LNCaP clone FGC (cell line): ENCODE measurements at places on chromosomes 12 and 14.

DNA sequence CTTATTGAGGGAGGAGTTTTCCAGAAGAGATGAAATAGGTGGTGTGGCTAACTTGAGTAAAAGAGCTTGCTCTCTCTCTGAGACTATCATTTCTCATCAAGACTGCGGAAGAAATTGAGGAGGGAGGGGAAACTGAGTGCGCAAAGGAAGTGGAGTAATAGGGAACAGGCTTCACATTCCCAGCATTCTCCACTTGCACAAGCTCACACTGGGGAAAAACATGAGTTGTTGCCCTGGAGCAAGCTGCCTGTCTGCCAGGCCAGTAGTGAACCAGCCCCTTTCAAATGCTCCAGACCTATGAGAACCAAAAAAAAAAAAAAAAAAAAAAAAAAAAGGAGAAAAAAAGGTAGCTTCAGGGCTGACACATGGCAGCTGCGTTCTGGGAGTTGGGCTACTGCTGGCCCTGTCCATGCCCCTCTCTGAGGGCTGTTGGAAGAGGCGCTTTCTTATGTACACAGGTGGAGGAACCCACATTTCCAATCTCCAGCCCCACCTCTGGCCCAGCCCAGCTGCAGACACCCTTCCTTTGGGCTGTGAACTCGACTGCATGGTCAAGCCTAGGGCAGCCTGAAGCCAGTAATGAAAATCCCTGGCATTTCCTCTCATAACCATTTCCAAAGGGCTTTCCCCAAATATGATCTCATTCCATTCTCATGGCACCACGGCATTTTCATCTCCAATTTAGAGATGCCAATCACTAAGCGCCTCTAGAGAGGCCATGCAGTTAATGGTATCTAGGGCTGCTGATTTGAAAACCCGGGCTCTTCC lies 32.5 kb upstream of the EMP1 start:
- DNase-seq: no peak

GRCh38 chr12:68981516-68981915 lies 48.5 kb upstream of the CPM start:
- DNase-seq: peak; percentile 2

DNA sequence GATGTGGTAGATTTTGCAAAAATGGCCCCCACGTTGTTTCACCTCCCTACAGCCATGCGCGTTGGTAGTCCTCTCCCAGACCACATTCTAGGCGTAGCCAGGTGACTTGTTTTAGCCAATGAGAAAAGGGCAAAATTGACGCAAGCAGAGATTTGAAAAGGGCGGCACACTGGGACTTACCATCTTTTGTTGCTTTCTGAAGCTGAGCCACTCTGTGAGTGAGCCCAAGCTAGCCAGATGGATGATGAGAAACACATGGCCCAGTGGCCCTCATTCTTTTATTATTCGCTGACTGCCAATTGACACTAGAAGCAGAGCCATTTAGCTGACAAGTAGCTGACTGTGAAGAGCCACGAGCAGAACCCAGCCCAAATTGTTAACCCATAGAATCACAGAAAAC lies 142.0 kb upstream of the GZMB start:
- DNase-seq: no peak

DNA sequence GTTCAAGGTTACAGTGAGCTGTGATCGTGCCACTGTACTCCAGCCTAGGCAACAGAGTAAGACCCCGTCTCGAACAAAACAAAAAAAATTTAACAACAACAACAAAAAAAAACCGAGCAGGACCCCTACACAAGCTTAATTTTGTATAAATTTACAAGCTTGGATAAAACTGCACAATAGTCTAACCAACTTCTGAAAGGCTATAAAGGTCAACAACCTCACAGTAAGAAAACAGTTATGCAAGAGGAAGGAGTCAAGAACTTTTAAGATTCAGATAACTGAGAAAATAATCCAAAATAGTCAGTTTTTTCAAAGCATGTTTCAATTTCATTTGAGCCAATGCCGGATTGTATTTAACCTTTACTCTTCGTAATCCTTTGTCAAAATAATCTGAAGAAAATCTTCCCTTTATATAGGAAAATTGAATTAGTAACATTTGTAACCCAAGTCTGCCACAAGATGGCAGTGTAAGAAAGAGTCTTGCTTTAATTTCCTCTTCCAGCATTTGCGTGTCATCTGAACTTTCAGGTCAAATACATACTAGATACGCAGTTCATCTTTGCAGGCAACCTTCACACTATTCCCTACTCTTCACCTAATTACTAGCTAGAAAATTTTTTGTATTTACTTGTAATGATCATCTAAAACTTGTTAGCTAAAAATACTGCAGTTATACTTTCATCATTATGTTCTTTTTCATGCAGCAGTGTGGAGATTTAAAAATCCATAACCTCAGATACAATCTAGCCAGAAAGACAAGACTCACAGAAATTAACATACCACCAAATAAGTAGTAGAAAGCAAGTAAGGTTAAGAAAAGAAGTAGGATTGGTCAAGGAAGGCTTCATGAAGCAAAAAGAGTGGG lies 5.8 kb downstream of the CCNB1IP1 start:
- DNase-seq: peak; percentile 39

DNA sequence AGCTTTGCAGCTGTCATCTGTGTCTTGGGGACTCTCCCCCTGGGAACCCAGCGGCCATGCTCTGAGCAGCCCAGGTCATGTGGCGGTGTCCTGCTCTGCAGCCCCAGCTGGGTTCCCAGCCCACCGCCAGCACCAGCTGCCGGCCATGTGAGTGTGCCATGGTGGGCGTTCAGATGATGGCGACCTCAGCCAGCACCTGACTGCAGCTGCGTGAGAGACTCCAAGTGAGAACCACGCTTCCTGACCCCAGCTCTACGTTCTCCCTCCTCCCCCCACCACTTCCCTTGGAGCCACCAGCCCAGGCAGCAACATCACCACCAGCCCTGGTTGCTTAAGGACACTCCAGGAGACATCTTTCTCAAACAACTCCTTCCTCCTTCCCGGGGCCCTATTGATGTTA lies 68.8 kb downstream of the SLC24A4 start:
- DNase-seq: no peak

DNA sequence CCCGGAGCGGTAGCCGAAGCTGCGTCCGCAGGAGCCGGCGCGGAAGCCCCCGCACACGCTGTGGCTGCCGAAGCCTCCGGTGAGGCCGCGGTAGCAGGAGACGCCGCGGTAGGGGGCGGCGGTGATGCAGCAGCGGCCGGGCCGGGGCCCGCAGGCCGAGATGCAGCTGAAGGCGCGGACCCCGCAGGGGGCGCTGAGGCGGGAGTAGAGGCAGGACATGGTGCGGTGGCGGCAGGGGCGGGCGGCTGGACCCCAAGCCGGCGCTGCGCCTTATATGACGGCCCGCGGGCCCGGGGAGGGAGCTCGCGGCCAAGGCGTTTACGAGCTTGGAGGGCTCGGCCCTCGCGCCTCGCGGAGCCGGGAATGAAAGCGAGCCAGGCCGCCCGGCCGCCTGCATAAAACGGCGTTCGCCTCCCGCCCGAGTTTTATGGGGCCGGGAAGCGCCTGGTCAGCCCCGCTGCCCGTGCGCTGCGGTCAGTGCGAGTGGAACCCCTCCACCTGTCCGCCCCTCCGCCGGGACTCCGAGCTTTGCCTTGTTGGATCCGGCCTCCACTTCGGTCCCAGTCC lies 16.0 kb upstream of the KRT86 start:
- no peak for DNase-seq

DNA sequence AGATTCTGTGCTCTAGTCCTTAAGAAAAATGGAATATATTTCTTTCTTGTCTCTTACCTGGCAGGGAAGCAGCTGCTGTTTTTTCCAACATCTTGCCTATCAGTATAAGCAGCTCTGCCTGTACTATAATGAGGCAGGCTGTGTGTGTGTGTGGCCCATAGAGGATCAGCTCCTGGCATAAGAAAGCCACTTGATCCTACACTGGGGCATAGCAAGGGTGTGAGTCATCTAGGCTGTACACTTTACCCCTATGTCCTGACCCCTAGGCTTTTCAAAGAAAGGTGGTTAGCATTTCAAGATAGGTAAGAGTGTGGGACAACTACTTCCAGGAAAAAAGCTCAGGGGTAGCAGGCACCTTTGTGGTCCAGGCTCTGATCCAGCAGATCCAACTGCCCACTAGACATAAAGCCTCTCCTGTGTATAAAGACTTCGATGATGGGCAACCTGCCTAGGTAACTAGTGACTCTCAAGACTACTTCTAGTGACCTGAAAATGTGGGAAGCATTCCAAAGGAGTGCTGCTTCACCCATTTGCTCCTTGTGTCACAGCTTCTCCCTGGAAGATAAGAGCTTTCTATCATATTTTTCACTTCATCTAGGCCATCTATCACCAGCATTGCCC lies 4.9 kb upstream of the SENP1 start:
- no peak for DNase-seq

DNA sequence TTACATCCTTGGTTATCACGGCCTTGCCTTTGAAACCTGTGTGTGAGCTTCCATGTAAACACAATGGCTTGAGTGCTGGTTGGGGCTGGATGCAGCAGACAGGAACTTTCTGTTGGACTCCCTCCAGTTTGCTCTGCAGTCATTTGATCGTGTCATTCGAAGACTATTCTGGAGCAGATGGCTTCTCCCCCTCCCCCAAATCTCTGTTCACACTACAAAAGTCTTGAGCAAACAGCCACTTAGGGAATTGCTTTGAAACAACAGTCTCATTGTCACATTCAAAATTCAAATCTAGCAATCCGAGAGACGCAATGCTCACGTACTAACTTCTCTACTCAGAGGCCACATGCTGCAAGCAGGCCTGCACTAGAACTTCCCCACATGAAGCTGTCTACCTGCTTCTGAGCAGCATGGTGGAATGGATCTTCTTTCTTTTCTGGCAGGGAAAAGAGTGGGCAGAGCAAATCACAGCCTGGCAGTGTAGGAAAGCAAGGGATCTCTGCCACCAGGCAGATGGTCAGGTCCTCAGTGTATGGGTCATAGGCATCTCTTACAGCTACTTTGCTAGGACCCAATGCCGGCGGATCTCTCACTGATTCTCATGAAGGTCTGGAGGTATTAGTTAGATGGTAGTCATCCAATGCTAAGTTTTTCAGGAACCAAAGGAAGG lies 214.2 kb downstream of the PPM1H start:
- DNase-seq: no peak

GRCh38 chr12:112514926-112515642 lies 96.3 kb downstream of the PTPN11 start:
- DNase-seq: no peak

DNA sequence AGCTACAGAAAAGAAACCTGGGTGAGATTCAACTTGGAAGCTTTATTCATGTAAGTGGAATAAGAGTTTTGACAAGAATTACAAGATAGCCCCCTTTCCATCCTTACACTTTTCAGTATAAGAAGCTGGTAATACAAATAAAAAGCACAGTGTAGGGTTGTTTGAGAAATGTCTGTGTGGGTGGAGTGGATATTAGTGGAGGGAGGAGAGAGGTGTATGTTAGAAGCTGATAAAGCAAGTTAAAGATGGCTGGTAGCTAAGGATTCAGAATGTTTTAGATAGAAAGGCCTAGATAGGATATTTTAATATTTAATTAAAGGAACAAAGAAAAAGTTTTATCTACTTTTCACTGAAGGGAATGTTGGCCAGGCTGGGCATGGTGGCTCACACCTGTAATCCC lies 12.5 kb downstream of the CFAP54 start:
- DNase-seq: no peak

DNA sequence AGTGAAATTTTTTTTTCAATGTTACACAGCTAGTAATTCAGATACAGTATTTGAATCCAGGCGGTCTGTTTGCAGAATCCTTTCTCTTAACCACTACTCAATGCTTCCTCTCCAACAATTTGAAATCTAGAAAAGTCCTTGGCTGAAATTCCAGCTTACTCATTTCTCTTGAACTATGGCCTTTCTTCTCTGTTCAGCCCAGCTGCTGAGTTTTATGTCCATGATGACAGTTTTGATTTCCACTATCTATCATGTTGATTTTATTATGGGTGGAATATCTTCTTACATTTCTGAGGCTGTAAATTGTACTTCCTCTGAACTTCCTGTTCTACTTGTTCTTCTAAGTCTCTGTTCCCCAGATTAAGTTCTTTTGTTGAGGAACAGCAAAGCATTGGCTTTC lies 315.3 kb downstream of the DIO2 start:
- no peak for DNase-seq

GRCh38 chr12:130031571-130032189 lies 127.9 kb upstream of the TMEM132D start:
- no peak for DNase-seq

DNA sequence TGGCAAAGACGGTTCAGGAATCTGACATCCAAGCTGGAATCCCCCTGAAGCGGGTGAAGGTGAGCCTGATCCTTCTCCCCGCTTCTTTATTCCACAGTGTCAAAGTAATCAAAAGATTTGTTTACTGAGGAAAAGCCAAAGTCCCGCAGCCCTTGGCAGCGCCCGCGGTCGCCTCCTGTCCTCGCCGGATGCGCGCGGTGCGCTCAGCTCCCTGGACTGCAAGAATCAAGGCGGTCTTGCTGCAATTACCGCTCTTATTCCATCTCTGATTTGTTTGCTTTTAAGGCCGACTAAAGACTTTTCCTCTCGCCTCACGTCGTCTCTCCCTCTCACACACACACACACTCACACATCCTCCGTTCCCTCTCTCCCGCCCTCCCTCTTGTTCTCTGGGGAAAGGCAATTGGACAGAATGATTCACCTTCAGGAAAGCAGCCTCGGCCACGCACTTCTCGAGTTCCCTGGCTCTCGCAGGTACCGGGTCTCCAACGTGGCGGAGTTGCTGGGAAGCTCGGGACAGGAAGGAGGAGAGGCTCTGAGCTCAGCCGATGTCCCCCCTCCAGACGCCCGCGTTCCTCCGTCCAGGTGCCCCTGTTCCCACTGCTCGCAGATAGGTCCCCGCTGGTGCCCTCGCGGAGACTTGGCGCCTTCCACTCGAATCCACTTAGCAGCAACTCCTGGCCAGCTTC lies 68.6 kb upstream of the USP15 start:
- DNase-seq: no peak

DNA sequence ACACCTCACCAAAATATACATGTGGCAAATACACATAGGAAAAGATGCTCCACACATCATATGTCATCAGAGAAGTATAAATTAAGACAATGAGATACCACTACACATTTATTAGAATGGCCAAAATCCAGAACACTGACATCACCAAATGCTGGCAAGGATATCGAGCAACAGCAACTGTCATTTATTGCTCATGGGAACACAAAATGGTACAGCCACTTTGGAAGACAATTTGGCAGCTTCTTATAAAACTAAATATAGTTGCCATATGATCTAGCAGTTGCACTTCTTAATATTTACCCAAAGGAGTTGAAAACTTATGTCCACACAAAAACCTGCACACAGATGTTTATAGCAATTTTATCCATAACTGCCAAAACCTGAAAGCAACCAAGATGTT lies 7.0 kb upstream of the KCNK13 start:
- peak; percentile 95 for DNase-seq

- DNase-seq: peak; percentile 55
Observed at GRCh38 chr14:29548948-29549370, 378.7 kb downstream of the PRKD1 start.

- peak; percentile 50 for DNase-seq
Observed at GRCh38 chr14:44316647-44317440, 190.2 kb downstream of the FSCB start.

- DNase-seq: no peak
Observed at GRCh38 chr12:82671673-82672195, 15.0 kb upstream of the TMTC2 start.
